ENCODE measurements at places on chromosomes 13 and 19.

GRCh38 chr13:83216479-83217245 is 665.6 kb downstream of the SLITRK1 start:
- no peak for DNase-seq

DNA sequence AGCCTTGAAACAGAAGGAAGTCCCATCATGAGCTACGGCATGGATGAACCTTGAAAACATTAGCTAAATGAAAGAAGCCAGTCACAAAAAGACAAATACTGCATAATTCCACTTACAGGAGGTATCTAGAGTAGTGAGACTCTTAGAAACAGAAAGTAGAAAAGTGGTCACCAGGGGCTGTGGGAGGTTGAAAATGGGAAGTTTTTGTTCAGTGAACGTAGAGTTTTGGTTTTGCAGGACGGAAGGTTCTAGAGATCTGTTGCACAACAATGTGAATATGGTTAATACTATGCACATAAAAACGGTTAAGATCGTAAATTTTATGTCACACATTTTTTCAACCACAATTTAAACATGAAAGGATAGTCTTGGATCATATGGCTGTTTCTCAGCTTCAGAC is 11.9 kb upstream of the SLC10A2 start:
- no peak for DNase-seq

DNA sequence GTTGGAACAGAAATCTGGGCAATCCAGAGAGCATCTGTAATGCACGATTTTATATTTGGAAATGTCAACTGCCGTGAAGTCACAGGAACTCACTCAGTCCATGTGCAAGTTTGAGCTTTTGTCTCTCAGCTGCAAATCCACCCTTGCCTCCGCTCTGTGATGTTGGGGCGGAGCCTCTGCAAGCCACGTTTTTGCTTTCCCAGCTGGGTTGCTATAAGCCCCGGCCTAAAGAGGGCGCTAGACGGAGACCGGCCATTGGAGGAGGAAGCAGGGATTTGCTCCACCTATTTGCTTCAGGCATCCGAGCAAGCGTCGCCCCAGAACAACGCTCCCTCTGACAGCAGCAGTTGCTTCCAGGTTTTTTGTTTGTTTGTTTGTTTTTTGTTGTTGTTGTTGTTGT is 56.2 kb downstream of the TRPM4 start:
- DNase-seq: no peak

DNA sequence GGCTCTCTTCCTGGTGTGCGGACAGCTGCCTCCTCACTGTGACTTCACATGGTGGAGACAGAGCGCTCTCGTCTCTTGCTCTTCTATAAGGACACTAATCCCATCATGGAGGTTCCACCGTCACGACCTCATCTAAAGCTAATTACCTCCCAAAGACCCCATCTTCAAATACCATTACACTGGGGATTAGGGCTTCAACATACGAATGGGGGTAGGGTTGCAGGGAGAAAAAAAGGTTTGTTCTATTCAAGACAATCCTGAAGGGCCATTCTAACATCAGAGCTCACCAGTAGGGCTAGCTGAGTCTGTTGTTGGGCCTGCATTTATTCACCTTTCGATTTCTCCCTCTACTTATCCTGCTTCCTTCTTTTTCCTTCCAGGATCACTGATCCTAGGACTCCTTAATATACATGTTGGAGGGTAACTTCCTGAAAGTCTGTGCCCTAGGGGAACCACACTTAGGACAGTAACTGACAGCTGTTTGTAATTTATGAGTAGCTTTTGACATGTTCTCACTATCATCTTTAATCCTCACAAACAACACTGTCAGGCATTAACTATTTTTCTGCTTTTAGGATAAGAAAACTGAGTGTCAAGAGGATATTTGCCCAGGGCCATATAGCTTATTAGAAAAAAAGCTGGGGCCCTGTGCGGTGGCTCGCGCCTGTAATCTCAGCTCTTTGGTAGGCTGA is 18.8 kb upstream of the GTF2F2 start:
- no peak for DNase-seq

DNA sequence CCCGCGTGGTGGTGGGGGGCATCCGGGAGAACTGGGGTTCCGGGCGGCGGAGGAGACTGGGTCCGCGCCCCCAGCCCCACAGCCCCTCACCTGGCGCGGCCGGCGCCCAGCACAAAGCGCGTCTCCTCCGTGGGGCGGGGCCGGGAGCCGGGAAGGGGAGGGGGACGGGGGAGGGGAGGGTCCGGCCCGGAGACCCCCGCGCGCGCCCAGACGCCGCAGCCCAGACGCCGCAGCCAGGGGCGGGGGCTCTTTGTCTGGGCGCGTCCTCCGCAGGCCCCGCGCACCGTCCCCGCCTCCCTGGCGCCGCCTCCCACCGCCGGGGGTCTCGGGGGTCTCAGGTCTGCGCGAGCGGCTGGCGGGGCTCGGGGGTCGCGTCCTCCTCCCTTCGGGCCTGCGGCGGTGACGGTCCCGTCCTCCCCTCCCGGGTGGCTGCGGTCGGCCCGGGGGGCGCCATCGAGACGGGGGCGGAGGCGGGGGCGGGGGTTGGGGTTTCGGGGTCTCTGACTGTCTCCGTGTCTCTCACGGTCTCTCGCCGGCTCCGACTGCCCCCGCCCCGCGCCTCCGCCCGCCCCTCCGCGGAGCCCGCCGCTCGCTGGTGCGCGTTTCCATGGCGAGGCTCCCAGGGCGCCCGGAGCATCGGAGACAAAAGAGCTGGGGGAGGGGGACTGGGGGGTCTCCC is at the start of gene PLPPR3:
Gene PLPPR3 (minus strand): TSS at position 131 of the 679 bp plus-strand sequence. CDS start 396 bp downstream, outside the sequence.
- no peak for DNase-seq

DNA sequence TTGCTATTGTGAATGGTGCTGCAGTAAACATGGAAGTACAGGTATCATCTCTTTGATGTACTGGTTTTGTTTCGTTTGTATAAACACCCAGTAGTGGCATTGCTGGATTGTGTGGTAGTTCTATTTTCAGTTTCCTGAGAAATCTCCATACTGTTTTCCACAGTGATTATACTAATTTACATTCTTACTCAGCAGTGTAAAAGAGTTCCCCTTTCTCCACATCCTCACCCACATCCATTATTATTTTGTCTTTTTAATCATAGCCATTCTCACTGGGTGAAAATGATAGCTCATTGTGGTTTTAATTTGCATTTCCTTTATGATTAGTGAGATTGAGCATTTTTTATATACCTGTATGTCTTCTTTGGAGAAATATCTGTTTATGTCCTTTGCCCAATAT is 62.3 kb upstream of the PARP4 start:
- no peak for DNase-seq

DNA sequence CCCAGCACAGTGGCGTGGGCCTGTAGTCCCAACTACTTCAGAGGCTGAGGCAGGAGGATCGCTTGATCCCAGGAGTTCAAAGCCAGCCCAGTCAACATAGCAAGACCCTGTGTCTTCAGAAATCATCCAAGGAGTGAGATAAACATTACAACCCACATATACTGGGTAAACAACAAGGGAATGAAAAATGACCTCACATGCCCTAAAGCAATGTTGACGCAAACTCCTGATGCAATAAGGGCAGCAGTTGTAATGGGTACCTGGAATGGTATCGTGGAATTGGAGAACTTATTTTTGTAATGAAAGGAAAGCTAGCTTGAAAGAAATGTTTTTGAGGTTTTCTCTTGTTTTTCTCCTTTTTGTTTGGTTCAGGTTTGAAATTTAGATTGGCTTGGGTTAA is 24.5 kb upstream of the LGALS16 start:
- DNase-seq: no peak

Data from stimulated activated CD4-positive, alpha-beta T cell treated with anti-CD3 and anti-CD28 coated beads, TNF-alpha, amount 100 ng/mL, for 4 hours (primary cell).